ENCODE measurements at places on chromosomes 1 and 21.

- no peak for DNase-seq
Observed at GRCh38 chr1:244273262-244273844, 178.4 kb downstream of the ADSS2 start.

GRCh38 chr1:70979881-70980280 lies 67.7 kb downstream of the PTGER3 start:
- no peak for DNase-seq

DNA sequence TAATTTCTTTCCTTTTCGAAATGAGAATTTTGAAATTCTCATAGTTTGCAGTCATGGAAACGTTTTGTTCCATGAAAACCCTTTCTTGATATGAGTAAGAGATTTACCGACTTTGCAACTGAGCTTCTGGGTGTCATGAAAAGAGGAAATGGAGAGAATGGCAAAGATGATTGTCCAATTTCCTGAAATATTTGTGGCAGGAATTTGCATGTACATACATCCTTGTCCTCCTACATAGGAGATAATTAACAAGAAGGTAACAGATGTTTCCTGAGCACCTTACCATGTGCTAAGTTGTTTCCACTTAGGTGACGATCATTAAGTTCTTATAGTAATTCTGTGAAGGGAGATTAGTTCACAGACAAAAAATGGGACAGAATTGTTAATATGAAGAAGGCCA lies 170.7 kb downstream of the NEGR1 start:
- no peak for DNase-seq

- DNase-seq = no peak
Observed at GRCh38 chr21:43934716-43935705, 70.0 kb downstream of the AGPAT3 start.

DNA sequence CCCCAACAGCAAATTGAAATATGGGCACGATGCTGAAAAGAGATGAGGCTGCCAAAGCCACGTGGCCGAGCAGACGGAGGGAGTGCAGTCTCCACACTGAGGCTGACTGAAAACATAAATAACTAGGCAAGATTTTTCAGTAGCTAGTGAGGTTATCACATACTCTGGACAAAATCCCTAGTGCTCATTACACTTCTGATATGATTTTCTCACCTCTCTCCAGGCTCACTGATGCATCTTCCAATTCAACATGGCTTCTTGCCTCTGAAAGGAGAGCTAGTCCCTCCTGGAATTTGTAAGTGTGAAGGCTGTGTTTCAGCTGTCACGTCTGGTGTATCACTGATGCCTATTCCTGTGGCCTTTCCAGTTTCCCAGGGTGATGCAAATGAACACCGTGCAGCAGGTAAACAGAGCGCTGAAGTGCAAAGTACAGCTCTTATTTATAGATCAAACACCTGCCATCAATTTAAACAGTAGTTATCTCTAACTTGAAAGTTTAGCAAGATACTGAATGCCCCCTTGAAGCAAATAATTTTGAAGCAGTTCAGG lies 656.1 kb downstream of the KIF26B start:
- DNase-seq = no peak

- no peak for DNase-seq
Observed at GRCh38 chr1:40650075-40650474, 15.4 kb downstream of the RIMS3 start.

- no peak for DNase-seq
Observed at GRCh38 chr21:46213620-46214286, 14.8 kb downstream of the LSS start.

DNA sequence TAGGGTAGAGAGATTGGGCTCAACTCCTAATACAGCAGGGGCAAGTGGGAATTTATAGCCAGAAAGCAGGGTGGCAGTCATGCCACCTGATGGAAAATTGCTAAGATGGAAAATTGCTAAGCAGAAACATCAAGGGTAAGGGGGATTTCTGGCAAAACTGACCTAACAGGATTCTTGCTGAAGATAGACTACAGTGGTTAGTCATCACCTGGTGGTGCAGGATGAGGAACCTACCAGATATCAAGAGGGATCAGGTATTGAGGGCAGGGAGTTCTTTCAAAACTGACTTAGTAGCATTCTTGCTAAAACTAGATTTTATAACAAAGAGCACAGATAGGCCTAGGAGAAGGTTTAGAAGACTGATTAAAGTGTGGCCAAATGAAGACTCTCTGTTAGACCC lies 292.9 kb downstream of the PLPP3 start:
- no peak for DNase-seq

DNA sequence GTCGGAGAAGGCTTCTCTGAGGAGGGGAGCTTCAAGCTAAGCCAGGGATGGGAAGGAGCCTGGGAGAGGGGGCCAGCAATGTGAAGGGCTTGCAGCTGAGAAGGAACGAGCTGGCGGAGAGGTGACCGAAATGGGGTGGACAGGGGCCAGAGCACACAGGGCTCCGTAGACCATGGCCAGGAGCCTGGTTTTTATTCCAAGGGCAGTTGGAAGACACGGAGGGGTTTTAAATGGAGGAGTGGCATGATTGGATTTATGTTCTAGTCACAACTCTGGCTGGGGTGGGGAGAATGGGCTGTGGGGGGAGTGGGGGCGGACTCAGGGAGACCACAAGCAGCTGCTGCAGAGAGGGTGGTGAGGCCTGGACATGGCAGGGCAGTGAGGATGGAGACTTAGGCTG lies 5.1 kb upstream of the EPS8L3 start:
- no peak for DNase-seq

GRCh38 chr1:174988539-174988938 lies 11.2 kb upstream of the CACYBP start:
- no peak for DNase-seq

DNA sequence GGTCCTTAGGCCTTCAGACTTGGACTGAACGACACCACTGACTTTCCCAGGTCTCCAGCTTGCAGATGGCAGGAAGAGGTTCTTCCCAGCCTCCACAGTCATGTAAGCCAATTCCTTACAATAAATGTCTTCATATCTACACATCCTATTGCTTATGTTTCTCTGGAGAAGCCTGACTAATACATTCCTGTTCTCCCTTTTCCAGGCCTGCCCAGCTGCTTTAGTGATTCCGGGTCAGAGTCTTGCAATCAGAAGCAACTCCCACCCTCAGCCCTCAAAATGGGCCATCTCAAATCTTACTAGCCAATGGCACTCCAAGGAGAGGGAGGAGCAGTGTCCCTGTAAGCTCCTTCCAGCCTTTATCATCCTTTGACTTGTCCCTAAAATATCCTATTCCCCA lies 16.4 kb upstream of the CPT2 start:
- DNase-seq = no peak

- DNase-seq = no peak
Observed at GRCh38 chr1:59526240-59526639, 229.3 kb downstream of the FGGY start.

- DNase-seq = no peak
Observed at GRCh38 chr1:70504821-70505193, 93.7 kb downstream of the CTH start.

DNA sequence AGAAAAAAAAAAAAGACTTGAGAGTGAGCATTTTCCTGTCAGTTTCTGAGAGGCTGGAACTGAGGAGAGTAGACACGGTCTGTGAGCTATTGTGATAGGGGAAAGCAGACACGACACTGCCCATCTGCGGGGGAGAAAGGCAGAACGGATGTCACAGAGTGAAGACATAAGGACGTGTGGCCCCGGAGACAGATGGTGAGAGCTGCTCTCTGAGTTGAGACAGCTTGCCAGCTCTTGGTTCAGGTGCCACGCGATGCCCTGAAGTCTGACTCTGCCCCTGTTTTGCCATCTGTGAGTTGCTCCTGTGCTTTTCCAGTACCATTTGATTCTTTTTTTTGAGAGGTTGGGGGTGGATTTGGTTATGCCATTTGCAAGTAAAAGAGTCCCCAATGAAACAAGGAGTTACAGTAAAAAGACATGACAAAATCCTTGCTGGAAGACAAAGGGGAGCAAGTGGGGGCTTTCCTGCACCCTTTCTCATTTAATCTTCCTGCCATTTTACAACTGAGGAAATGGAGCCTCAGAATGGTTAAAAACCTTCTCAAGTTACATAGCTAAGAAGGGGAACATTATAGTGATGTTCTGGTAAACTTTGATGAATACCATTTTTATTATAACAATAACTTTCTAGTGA lies 128.9 kb upstream of the DNAH14 start:
- DNase-seq = no peak

GRCh38 chr1:8540261-8540941 lies 222.5 kb downstream of the SLC45A1 start:
- DNase-seq = no peak

DNA sequence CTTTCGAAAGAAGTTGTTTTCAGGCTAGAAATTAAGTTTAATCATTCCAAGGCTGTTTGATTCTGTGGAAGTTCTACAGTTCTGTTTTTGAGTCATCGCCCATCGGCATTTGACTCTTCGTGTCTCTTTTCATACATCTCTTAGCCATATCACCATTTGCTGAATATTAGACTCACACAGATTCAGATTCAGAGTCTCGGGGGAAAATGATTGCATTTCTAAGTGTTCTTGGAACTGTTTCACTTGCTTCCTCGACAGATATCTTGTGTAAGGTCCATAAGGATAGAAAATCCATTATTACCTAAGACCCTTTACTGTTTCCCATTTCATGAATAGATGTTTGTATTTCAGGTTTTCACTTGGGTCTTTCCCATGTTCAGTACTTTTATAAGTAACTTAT lies 237.0 kb upstream of the SGIP1 start:
- no peak for DNase-seq
